ENCODE measurements at places on chromosomes 7 and 10. TPM values are rescaled to one million over a fixed set of nuclear protein-coding genes. Genes with fewer than 3 reads are reported as not detected.

DNA sequence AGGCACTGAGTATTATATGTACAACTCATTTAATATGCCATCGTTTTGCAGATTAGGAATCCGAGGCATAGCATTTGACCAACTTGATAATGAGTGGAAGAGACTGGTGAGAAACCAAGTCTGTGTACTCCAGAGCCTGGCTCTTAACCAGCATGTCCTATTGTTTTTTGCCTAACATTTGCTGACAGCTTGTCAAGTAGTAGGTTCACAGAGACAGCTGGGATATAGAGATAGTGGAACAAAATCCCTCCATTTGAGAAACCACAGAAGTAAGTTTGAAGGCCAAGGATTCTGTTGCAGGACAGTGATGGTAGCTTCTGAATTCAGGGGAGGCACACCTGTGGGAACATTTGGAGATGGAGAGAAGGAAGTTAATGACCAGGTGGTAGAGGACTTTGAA is 206.9 kb upstream of the PRPS1L1 start:
- no peak for DNase-seq

DNA sequence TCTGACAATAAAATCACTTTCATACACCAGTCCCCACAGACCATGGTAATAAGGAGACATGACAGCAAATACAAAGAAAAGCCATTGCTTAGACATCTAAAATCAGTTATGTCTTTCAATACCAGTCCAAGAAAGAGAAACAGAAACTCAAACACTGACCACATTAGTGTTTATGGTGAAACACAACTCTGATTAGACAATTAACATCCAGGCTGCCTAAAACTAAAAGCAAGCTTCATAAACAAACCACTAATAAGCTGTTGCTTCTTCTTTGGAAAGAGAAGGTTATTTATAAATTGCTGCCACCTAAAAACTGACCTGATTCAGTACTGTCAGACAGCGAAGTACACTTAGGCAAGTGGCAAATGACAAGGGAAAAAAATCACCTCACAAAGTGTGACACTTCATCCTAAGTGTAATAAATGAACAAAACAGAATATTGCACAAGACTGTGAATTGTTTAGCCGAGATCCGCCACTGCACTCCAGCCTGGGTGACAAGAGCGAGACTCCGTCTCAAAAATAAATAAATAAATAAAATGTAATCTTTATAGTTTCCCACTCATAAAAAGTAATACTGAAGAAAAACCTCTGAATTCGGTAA is 277.4 kb downstream of the PARD3 start:
- DNase-seq: no peak

DNA sequence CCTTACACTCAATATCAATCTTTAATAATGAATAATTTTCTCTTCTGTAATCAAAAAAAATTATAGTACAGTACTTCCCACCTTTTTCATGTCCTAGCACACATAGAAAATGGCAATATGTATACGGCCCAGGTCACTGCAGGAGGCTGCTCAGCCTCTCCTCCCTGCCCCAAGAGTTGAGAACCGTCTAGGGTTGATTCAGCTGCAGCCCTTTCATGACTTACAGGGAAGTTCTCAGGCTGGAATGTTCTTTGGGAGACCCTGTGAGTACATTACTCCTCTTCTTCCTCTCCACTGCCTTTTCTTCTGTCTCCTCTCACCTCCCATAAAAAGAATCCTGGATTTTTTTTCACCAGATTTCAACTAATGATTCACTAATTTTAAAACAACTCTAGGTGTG is 180.0 kb downstream of the HDAC9 start:
- no peak for DNase-seq

- no peak for DNase-seq
Observed at GRCh38 chr10:17025444-17026295, 103.9 kb downstream of the CUBN start.

DNA sequence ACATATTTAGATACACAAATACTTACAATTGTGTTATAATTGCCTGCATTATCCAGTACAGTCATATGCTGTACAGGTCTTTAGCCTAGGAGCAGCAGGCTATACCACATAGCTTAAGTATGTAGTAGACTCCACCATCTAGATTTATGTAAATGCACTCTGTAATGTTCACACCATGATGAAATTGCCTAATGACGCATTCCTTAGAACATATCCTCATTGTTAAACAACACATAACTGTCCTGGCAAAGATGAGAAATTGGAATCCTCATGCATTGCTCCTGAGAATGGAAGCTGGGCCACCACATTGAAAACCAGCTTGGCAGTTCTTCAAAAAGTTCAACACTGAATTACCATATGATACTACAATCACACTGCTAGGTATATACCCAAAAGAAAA is 1002.8 kb upstream of the CELF2 start:
- no peak for DNase-seq

SFRP5 gene
- total RNA-seq: 2.4 TPM

CDHR3 gene
- 19.1 TPM for total RNA-seq

Data from WTC11 (cell line).